ENCODE measurements at places on chromosomes 2 and 18.

DNA sequence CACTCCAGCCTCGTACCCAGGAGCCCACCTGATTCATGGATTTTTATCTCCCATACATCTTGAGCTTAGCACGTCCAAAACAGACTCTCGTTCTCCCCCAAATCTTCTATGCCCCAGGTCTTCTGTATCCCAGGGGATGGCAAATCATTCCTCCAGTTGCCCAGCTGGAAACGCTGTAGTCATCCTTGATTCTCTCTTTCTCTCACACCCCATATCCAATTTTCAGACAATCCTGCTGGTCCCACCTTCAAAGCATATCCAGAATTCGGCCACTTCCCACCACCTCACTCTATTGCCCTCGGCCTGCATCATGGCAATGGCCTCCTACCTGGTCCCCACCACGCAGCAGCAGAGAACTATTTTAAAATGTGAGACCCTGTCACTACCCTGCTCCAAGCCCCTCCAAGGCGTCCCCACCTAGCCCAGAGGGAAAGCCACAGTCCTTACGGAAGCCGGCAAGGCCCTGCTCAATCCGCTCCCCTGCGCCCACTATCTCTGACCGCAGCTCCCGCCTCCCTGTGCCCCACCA lies 1.4 kb upstream of the GRHL1 start:
- DNase-seq: no peak

DNA sequence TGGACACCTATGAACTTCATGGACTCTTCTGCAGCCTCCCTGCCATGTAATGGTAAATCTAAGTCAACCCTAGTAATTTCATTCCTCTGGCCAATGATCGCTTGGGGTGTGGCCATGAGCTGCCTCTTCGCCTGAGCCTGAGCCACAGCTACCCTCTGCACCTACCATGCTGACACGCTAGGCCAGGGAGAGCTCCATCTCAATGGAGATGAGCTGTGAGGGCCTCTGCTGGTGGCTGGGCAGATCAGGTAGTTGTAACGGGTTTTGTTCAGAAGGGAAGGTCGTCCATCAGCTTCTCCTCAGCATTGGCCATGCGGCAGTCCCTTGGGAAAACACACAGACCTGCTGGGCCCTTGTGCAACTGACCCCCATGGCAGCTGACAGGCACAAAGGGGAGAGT lies 24.4 kb downstream of the MPHOSPH10 start:
- no peak for DNase-seq

- no peak for DNase-seq
These were observed 150.7 kb downstream of the RAB3GAP1 start for GRCh38 chr2:135202751-135203150.

GRCh38 chr18:29501952-29502351 lies 1325.0 kb upstream of the CDH2 start:
- DNase-seq: peak; percentile 63

GRCh38 chr18:47571957-47572356 lies 320.5 kb upstream of the SKOR2 start:
- DNase-seq: no peak

GRCh38 chr2:238920601-238921001 lies 72.7 kb downstream of the TWIST2 start:
- DNase-seq: no peak

DNA sequence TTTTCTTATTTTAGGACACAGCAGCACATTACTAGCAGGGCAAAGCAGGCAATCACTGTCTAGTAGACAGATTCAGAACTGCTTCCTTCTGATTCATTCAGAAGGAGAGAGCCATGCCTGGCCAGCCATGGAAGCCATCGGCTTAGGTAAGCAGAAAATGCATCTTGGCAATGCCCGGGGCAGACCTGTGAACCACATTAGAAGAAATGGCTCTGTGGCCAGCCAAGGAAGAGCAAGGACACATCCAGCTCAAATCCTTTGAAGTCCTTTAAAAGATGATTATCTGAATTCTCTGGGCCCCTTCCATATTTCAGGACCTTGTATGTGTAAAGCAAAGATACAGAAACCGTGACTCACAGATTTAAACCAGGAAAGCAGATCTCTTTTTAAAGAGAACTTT lies 227.4 kb downstream of the PID1 start:
- no peak for DNase-seq

GRCh38 chr18:74869904-74870863 lies 272.5 kb downstream of the ZNF407 start:
- DNase-seq: no peak

DNA sequence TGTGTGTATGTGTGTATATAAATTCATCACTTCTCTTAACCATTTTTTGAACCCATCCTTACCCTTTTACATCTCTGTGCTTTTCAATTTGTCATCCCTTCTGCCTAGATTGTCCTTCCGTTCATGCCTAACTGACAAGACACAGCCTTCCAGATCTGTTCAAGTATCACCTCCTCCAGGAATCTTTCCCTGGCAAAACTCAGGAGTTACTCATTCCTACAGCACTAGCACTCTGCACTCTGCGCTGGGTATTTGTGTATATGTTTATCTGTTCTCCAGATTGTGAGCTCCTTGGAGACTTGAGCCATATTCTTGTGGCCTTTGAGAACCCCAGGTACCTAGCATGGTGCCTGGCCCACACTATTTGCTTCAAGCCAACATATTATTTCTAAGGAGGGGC lies 26.8 kb upstream of the ASXL2 start:
- DNase-seq: no peak

DNA sequence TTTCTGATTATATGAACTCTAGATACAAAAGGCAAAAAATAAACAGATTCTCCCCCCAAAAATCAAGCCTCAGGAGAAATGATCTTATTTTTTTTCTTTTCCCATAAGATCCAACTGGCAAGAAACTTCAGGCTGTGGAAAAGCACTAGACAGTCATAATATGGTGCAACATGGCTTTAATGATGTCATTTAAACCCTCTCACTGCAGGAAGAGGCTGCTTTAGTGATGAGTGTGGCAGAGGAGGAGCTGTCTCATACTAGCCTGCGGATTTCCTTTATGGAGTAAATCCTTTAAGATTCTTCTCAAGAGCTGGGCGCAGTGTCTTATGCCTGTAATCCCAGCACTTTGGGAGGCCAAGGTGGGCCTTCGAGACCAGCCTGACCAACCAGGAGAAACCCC lies 83.3 kb upstream of the CD28 start:
- peak; percentile 88 for DNase-seq

Measured in fibroblast of gingiva (primary cell).